Stimulated activated CD8-positive, alpha-beta memory T cell treated with anti-CD3 and anti-CD28 coated beads, Interleukin-2, amount 100 ng/mL, for 1 hour (primary cell): ENCODE measurements at places on chromosomes 5 and 9.

DNA sequence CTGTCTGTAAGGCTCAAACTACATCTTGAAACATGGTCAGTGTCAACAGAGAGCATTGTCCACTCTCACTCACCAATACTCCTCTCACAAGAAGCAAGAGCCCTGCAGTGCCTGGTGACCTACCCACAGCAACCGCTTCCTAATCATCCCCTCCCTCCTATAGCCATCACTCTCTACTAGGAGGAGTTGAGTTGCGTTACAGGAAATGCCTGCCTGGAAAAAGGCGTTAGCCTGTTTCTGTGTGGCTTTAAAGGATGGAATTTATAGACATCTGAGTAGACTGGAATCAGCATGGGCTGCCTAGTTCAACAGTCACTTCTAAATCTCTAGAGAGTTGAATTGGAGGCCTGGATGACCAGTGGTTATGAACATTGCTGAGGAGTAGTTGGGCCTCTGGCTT is 108.3 kb upstream of the FER start:
- no peak for DNase-seq

DNA sequence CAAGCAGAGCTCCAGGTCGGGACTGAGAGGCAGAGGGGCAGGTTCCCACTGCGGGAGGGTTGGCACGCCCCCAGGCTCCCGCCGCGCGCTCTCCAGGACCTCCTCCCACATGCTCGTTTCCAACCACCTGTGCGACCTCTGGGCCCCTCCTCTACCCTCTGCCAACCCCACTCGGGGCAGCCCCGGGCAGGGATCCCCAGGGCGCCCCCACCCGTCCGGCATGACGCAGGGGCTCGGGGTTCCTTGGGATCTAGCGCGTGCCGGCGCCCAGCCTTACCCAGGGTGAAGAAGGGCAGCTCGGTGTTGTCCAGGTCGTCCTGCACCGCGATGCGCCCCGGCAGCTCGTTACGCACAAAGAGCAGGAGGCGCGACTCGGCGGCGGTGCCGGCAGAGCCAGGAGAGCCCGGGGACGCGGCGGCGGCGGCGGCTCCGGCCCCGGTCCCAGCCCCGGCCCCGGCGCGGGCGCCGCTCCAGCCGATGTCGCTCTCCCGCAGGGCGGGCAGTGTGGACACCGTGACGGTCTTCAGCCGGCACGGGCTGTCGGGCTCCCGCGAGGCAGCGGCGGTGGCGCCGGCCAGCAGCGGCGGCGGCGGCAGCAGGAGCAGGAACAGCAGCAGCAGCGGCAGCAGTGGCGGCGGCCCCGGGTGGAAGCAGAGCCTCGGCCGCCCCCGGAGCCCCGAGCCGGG is 494 bp downstream of the ASTN2 start:
- DNase-seq: no peak

GRCh38 chr5:163760498-163760897 is 255.1 kb downstream of the MAT2B start:
- DNase-seq: no peak

DNA sequence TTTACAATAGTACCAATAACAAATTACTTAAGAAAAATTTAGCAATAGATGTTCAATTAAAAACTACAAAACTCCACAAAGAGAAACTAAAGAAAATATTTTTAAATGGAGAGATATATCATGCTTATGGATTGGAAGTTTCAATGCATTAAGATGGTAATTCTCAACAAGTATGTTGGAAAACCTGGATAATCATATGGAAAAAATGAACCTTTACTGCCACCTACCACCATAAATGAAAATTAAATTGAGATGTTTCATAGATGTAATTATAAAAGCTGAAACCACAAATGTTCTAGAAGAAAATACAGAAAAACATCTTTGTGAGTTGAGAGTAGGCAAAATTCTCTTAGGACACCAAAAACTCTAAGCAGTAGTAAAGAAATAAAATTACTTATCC is 121.7 kb downstream of the ANKRD18B start:
- no peak for DNase-seq

DNA sequence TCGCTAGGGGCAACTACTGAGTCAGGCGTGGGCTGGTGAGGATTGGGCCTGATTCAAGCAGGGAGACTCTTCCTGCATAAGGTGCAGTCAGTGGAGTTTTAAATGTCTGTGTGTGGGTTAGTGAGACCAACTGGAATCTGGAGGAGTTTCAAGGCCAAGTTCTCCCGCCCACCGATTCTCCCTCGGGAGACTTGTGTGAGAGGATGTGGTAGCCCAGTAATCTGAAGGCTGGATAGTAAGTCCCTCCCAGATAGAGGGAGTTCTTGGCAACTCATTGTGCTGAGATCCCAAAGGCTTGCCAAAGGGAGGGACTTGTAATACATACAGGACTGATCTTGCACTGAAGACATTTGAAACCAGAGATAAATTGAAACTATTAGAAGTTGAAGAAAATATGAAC is 51.8 kb downstream of the WDR36 start:
- DNase-seq: no peak

- DNase-seq: no peak
These were observed 286.2 kb downstream of the ACTL7B start for GRCh38 chr9:108569624-108570023.

DNA sequence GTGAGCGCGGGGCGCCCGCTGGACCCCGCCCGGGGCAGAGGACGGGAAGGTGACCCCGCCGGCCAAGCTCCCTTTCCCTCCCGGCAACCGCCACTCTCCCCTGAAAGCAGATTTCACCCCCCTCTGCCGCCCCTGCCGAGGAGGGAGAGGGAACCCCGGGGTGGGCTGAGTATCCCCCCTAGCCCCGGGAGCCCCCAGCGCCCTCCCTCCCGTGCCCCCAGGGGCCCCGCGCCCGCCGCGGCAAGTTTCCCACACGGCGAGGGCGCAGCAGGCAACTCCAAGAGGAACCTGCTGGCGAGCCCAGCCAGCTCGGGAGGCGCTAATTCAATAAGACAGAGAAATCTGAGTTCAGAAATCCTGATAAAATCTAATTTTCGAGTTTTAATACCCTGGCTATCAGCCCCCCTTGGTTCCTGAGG is 1.6 kb downstream of the NTNG2 start:
- DNase-seq: no peak

GRCh38 chr5:104418056-104418455 is 855.5 kb upstream of the NUDT12 start:
- no peak for DNase-seq

DNA sequence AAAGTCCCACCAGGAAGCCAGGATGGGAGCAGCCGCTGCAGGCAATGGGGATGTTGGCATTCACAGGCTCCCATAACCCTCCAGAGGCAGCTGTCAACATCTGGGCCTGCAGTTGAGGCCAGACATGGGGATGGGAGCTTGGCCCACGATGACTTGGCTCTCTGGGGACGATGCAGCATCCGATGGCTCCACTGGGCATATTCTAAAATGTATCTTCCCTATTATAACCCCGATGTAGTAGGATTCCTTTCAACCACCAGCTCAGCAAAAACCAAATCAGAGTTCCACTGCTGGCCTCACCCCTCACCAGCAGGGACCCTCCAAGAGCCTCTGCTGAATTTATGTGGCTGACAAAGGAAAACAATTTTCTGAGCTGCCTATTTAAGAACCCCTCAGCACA is 7.1 kb downstream of the SPRY4 start:
- DNase-seq: no peak

DNA sequence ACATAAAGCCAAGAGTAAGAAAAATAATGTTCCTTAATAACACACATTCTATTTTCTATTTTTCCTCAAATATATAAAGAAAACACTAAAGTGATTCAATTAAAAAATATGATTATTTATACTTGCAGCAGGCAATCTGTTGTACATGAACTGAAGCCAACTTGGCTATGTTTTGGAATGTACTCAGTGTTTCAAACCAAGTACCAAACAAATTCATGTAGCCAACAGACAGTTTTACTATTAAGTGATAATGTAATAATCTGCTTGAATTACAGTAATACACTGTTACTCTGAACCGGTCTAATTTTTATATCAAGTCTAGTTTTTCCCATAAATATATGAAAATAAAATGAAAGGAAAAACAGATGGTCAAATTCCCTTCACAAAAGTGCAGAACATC is 58.0 kb downstream of the CEP120 start:
- no peak for DNase-seq

DNA sequence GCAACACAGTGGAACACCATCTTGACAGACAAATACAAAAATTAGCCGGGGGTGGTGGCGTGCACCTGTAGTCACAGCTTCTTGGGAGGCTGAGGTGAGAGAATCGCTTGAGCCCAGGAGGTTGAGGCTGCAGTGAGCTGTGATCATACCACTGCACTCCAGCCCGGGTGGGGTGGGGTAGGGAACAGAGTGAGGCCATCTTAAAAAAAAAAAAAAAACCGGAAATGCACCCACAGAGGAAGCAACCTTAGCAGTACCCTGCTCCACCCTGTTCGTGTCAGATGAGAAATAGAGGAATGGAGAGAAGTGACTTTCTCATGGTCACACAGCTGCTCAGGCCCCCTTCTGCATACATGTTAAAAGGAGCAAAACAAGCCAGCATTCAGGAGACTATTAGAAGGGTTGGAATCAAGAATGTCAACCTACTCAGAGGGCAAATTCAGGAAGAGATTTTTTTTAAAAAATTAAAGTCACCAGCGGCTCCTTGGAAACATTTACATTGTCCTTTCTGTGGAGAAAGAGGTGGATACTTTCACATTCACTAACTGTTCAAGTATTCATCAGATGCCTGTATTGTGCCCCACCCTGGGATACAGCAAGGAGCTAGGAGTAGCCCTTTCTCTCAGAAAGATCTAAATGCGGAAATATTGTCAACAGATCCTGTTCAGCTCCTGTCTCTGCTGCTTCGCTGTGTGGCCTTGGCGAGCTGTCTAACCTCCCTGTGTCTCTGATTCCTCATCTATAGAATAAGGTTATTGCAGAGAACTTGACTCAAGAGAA is 41.0 kb downstream of the CYFIP2 start:
- DNase-seq: no peak

DNA sequence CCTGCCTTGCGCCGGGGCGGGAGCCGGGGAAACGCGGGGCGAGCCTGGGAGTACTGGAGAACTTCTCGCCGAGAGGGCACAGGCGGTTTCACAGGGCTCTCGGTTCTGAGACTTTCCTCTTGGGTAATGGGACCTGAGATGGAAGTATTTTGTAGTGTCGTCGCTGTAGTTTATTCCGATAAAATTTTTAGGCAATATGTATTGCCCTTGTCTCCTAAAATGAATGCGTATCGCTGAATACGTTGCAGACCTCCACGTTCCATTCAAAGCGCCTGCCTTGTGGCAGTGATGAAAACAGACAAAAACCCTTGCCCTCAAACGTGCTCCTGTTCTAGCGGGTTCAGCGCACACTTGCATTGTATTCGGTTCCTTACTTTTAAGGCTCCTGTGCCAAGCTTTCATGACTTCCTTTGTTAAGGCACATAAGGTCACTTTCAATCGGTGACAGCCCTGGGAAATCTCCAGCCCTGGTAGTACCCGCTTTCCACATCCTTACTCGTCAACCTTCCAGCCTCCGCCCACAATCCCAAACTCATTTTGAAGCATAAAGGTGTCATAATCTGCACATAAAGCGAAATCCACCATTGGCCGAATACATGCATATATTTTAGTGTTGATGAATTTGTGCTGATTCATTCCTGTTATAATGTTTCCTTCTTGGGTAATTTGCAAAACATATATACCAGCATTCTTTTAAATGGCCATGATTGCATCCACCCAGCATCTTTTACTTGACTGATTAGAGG is 694 bp downstream of the RMI1 start:
- DNase-seq: no peak

DNA sequence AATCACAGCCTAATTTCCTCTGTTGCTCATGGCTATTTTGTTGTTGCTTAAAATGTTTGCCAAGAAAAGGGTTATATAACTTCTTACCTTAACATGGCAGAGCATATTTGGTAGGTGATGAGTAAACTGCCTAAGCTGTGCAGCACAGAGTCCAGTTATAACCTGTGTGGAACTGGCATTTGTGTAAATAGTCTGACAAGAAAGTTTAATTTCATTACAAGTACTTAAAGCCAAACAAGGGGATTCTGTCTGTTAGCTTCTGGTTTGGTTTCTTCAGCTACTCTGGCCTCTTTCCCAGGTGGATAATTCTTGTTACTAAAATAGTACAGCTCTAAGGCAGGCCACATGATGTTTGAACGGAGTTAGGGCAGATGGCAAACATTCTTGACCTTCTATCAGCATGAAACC is 72.2 kb downstream of the PTCD2 start:
- no peak for DNase-seq

DNA sequence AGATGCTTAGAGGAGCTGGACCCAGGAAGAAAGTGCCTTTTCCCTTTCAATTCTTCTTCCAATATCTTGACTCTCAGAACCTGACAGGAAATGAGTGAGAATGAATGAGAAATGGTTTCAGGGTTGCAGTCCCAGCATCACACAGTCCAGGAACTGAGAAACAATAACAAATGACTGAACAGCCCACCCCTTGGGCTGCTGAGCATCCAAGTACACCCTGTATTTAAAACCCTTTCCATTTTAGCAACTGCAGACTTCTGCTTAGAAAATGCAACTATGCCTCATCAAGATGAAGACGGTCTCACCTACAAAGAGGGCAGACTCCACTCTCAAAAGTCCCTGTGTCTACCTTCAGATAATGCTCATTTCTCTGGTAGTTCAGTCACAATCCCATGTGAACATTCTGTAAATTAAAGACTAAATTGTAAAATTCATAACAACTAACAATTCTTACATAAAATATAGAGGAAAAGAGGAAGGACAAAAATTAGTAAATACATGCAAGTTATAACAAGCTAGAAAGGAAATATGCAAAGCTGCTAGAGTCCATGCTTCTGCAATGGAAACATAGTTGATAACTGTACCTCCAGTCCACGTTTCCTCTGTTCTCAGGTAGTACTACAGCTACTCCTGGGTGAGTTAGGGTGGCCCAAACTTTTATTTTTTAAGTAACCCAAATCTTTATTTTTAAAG is 316.5 kb downstream of the ICE1 start:
- no peak for DNase-seq

- no peak for DNase-seq
These were observed 66.5 kb downstream of the COL27A1 start for GRCh38 chr9:114221706-114222465.

DNA sequence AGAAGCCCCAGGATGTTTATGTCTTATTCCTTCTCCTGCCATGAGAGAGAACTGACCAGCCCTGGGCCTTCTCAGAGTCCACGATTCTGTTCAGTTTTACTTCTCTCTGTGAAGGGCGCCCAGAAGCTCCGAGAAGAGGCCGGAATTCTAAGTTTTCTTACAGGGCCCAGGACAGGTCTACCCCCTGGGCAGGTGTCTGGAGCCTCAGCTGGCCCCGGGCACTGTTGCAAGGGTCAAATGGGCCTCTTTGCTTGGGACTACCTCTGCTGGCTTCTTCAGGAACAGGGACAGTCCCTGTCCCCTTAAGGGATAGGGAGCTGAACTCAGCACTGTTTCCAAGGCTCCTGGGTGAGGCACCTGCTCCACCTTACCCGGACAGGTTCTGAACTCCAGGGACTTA is 55.0 kb downstream of the RASGEF1C start:
- DNase-seq: no peak

- no peak for DNase-seq
These were observed 34.2 kb downstream of the SUSD1 start for GRCh38 chr9:112140936-112141335.
